ENCODE measurements at places on chromosomes 1 and 21.

GRCh38 chr1:31879981-31880608 lies 58.1 kb downstream of the PTP4A2 start:
- no peak for DNase-seq

DNA sequence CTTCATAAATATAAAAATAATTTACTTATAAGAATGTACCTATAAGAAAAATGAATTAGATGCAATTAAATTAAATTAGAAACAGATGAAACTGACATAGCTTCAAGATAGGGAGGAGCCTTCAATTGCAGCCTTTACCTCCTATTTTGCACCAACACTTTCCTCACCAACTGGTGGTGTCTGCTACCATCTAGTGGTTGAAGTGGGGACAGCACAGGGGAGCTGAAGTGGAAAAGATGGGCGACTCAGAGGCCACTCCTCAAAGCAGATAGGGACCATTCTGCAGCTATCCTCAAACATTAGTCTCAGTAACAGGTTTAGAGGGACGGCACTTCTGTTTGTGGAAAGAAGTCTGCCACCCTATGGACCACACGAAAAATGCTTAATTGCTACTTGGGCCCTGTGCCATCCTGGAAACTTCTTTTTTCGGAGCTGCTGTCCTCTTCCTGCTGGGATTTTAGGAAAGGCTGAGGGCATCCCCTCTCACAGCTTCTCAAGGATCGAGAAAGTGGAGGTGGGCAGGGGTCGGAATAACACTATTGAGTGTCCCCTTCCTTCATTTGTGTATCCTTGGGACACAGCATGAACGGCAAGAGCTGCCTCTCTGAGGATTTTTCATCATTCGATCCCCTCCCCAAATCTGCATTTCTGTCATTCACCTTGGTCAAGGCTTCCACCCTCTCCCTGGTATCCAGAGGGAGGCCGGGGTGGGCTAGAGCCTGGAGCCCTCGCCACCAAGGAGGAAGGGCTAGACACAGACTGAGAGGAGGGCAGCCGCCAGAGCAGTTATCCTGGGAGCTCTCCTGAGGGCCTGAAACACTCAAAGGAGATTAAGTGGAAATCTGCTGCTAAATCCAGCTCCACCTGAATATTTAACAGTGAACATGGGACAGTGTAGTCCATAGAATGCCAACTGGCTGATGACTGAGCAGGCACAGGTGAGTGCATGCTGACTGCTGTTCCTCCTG lies 9.6 kb downstream of the PROK1 start:
- peak; percentile 96 for DNase-seq

GRCh38 chr1:116128664-116129063 lies 17.5 kb downstream of the MAB21L3 start:
- DNase-seq = peak; percentile 76

GRCh38 chr1:53077599-53077965 lies 15.6 kb downstream of the PODN start:
- no peak for DNase-seq

- no peak for DNase-seq
These were observed 5.0 kb upstream of the RNF19B start for GRCh38 chr1:32969566-32969965.

GRCh38 chr1:17852383-17852782 lies 97.2 kb downstream of the ACTL8 start:
- DNase-seq = no peak

DNA sequence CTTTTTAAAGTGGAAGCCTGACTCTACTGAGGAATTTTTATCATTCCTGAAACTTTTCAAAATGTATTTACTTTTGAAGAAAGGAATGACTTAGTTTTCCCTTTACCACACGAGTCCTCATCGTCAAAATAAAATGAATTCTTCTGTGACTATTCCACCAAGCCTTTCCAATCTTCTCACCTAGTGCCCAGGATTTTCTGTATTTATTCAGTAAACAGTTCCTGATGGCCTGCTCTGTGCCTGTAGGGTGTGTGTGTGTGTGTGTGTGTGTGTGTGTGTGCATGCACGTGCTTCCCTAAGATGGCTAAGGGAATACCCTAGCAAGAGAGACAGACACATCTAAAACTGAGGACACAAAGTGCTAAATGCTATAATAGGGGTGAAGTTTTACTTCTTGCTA lies 395.0 kb upstream of the USP24 start:
- no peak for DNase-seq
